Lung microvascular endothelial cell (primary cell): ENCODE measurements at places on chromosomes 4 and X.
A peak's percentile ranks its signal among the peaks of the same experiment; 100 is the strongest.

- DNase-seq, result no peak
Measured at GRCh38 chr4:182343453-182343852, 100.3 kb downstream of the TENM3 start.

- peak; percentile 13 for DNase-seq
Measured at GRCh38 chr4:163554870-163555465, 60.5 kb downstream of the TMA16 start.

DNA sequence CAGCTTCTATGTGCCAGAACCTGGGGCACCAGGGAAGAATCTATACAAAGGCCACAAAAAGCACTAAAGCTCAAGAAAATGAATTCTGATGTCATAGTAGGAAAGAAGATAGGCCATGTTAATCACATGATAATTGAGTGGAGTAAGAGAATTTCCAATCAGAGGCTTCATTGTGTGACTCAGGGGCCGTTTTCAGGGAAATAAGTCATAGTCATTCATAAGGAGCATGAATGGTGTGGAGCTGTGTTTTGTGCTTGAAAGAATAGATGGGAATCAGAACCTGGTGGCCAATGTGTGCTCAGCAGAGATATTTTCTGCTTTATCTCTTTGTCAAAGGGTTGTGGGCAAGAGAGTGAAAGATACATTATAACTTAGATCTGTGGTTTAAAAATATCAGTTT is 102.4 kb upstream of the ZDHHC15 start:
- DNase-seq, result no peak

GRCh38 chrX:10177601-10178000 is 20.8 kb downstream of the CLCN4 start:
- DNase-seq, result peak; percentile 6

DNA sequence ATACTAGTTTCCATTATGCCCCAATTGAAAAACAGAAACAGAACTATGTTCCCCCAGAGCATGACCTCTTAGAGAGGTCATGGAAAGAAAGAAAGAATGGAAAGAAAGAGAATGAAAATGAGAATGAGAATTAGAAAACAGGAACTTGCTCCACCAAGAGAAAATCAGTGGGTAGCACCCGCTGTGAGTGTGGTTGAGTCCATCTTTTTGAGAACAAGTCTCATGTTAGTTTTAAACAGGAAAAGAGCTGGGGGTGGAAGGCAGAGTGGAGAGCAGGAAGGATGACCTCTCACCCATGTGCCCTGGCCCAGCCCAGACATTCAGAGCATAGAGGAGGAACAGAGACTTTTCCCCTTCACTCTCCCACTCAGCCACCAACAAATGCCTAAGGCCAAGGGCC is 4.9 kb downstream of the GSX2 start:
- no peak for DNase-seq

DNA sequence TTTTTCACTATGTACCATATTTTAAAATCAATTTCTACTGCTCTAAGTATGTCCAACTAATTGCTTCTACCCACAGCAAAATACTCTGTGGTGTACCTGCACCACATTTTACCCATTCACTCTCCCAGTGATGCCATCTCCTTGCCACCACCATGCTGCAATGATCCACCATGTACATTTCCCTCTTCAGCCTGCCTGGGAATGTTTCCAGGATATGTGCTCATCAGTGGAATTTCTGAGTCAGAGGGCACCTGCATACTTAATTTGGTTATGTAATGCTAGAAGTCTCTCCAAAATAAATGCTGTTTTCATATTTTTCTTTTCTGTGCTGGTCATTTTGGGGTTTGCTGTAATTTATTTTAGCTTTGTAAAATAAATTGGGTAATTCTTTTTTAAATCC is 33.2 kb upstream of the OCIAD2 start:
- DNase-seq, result peak; percentile 91

DNA sequence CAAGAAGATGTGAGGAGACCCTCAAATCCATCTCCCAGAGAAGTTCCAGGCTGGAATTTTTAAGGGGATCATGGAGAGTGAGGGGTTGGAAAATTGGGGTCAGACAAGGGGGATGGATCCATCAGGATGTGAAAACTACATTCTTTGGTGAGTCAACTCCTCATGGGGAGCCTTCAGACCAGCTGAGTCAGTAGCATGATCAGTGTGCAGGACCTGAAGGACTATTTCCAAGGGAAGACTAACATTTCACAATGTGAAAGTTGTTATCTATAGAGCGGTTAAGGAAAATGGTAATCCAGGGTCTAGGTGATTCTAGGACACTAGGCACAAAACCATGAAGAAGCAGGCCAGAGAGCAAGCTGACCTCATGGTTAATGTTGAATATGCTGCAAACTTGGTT is 38.6 kb upstream of the CEP135 start:
- no peak for DNase-seq

GRCh38 chr4:122744229-122744628 is 11.7 kb downstream of the BBS12 start:
- no peak for DNase-seq

DNA sequence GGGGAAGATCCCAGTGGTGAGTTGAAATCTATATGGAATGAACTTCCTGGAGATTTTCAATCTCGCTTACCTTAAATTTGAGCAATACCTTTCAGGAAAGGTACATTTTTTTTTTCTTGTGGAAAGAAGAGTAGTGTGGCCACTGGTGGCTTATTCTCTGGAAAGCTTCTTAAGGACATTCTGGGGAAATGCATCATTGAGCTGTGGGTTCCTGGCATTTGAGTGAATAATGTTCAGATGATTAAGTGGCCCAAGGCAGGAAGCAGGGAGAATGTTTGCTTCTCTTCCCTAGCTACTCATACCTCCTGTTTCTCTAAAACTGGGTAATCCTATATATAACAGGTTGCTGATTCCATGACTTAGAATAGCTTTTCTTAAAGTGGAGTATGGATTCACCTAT is 31.8 kb downstream of the STAG2 start:
- no peak for DNase-seq

- peak; percentile 40 for DNase-seq
Measured at GRCh38 chrX:104253567-104254441, 929 bp downstream of the ESX1 start.

GRCh38 chr4:39295784-39296183 is 70.4 kb downstream of the RFC1 start:
- DNase-seq, result no peak

DNA sequence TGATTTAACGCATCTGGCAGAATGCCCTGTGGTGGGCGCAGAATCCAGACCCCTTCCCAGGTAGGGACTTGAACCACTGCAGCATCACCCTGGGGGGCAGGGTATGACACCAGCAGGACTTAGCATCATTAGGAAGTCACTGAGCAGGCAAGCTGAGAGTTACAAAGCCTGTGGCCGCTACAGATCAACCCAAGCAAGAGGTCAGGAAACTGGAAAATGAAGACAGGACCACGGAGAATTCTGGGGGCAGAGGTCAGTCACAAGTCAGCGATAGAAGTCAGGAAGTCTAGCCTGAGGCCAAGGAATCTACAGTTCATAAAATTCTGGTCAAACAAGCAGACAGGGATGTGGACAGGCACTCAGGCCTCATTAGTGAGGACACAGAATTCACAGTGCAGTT is 108.4 kb downstream of the CHIC2 start:
- no peak for DNase-seq

DNA sequence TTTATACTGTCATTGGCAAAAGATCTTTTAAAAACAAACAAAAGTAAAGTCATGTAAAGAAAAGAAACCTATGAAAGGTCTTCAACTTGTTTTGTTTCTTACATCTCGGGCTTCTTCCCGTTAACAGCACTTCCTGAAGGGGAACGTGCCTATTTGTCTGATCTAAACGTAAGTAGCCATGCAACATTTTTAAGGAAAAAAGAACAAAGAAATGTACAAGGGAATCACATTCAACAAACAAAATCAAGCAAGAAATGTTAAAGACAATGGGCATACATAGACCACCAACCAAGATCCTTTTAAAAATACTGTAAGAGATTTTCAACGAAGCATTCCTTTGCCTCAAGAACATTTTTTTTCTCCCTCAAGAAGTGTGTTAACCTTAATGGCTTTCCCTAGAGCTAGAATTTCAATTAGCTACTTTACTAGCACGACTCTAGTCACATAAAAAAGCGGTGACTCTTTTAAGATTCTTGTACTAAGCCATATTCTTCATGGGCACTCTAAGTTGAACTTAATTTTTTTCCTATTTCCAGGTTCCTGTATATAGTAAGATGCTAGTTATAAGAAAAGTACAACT is 112.0 kb upstream of the TTC29 start:
- peak; percentile 25 for DNase-seq

GRCh38 chr4:32748498-32748897 is 2028.3 kb downstream of the PCDH7 start:
- no peak for DNase-seq

GRCh38 chr4:74537459-74537858 is 92.5 kb downstream of the AREG start:
- no peak for DNase-seq

GRCh38 chr4:110175634-110176033 is 22.8 kb downstream of the ELOVL6 start:
- DNase-seq, result no peak

DNA sequence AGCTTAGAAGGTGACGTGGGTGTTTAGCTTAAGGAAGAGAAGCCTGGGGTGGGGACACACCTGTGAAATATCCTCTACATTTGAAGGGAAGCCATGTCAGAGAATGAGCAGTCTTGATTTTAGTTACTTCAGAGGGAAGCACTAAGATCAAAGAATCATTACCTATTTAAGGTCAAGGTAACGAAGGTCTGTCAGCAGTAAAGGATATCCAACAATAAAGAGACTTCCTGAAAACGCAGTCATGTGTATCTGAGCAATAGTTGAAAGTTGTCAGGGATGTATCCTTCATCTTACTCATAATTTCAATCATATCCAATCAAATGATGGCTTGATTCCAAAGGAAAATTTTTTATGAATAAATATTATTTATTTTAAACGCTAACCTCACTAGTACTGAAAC is 33.5 kb downstream of the IGFBP7 start:
- DNase-seq, result no peak

DNA sequence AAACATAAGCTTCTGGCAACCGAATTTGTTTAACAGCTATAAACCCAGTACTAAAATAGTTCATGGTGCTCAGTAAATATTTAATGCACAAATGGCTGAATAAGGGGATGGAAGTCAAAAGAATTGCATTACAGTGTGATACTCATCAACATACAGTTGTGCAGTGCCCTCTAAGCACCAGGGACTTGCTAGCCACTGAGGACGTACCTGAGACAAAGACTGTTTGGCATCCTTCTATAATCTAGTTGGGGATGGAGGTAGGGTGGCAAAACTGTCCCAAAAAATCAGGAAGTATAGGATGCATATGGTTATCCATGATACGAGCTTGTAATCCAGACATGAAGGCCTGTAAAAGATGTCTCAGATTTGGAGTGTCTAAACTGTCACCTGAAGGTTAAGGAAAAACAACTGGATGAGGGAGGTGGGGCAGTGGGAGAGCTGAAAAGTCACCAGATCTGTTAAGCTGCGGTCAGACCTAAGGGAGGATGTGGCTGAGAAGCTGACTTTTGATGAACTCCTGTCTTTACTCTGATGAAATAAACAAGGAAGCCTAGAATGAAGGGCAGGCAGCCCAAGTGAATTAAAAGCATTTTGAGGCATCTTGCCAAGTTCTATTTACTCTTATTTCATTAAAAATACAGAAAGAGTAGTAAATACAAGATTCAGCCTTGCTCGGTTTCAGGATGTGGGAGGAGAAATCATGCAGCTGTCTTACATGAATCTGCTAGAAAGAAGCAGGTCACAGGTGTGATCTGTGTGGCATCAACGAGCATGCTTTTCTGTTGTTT is 12.0 kb upstream of the CD38 start:
- peak; percentile 7 for DNase-seq

GRCh38 chrX:27236681-27237080 is 226.5 kb downstream of the PPP4R3C start:
- DNase-seq, result no peak

GRCh38 chr4:36394352-36394903 is 113.0 kb downstream of the DTHD1 start:
- DNase-seq, result no peak

DNA sequence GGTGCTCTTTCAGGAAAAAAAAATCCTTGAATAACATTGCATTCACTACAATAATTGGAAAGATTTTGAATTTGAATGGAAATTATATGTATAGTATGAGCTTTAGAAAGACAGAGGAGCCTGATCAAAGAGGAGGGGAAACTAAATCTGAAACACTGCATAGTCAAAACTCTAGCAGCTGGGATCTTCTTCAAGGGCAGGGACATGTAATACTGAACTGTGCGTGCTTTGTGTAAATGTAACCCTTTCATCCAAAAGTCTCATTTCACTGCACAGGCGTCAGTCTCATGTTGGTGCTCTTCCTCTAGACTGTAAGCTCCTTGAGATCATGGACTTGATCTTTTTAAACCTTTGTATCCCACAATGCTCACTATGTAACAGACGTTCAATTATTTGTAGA is 212.0 kb upstream of the JADE1 start:
- no peak for DNase-seq

GRCh38 chr4:82899374-82900065 is 1.0 kb upstream of the THAP9 start:
- peak; percentile 25 for DNase-seq

- DNase-seq, result no peak
Measured at GRCh38 chr4:112076919-112077608, 68.2 kb upstream of the FAM241A start.

DNA sequence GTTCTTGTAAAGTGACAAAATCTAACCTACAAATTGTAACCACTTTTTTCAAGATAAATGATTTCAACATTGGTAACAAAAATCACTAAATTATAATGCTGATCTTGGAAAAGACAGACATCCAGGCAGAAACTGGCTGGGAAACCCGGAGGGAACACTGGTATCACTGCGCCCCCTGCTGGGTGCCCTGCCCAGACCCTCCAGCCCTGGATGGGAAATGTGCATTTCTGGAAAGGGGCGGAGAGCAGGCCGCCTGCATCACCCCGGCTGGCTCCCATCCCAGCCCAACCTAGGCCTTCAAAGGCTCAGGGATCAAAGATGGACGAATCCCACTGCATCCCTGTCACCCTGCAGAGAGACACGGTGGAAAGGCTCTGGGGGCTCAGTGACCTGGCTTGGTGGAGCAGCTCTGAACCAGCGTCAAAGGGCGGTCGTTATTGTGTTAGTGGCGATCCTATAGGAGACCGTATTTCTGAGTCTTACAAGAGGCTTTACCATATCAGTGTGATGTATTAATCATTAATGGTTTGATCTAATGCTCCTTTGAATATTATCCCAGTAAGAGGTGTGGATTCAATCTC is 37.3 kb downstream of the ACOX3 start:
- peak; percentile 87 for DNase-seq

DNA sequence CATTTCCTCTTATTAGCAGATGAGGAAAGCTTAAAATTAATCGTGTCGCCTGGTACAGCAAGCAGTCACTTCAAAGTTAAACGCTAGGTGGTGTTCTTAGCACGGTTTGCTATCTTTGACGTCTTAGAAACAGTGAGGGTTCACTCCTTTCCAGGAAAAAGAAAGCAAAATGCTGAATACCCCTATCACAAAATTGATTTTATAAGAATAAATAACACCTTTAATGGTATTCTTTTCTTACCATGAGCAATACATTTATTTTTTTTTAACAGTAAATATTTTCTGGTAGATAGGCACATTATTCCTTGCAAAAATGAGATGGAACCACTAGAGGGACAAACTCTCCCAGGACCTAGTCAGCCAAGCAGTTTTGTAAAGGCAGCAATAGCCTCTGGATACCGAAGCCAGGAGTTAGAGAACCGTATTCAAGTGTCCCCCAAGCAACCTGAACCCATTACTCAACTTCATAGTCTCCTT is 153.9 kb downstream of the KDR start:
- peak; percentile 66 for DNase-seq
